Myocyte (in vitro differentiated cells): ENCODE measurements at places on chromosomes 3 and 15.
A peak's percentile ranks its signal among the peaks of the same experiment; 100 is the strongest.

DNA sequence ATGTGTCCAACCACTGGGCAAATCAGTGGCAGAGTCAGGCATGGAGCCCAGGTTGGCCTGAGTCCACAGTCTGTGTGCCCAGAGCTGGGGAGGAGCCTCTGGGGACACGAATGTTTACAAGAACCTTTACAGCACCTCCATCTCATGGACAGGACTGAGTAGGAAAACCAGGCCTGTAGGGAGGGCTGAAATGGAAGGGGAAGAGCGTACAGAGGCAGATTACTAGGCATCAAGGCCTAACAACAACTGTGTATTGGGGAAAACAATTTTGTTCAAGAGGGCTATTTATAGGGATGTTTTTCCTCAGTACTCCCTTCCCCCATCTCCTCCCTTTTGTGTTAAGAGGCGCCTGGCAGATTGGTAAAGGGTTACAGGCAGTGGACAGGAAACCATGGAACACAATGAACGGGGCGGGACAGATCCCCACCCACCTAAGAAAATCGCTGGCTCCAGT is 15.1 kb upstream of the ARHGAP31 start:
- no peak for DNase-seq

- DNase-seq, result no peak
Measured at GRCh38 chr3:50472958-50473357, 30.5 kb downstream of the CACNA2D2 start.

GRCh38 chr15:73495181-73495580 is 52.2 kb downstream of the REC114 start:
- no peak for DNase-seq

GRCh38 chr15:69463182-69463756 is 10.7 kb downstream of the RPLP1 start:
- DNase-seq, result no peak

- no peak for DNase-seq
Measured at GRCh38 chr15:52318729-52319500, 23.3 kb upstream of the MYO5C start.

DNA sequence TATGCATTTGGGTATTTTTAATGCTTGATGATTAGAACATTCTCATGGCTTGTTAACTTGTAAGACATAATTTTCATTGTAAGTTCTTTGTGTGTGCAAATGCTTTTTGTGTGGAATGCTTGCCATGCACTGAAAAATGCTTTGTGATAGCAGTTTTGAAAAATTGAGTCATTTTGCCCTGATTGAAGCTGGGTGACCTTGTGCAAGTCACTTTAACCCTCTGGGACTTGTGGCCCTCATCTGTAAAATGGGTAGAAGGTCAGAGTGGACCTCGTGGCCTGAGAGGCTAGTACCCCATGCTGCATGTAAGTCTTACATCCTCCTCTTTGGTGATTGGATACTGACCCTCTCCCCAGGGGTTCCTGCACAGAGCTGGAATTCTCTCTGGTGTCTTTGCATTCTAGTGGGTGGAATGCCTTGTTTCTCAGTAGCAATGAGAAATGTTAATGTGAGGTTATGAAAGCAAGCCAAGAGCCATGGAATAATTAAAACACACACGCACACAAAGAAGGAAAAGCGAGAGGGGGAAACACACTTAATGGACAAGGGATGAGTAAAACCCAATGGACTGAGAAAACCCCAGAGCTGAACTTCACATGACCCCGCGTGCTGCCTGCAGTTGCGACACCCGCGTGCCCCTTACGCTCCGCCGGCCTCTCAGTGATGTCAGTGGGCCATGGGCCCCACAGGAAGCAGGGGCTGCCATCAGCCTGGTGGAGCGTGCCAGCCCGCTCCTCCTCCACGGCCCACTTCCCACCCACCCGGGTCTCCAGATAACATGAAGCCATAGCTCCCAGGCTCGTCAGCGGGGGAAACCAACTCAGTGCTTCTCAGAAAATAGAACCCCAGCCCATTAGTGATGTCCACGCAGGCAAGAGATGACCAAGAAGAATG is 44.0 kb downstream of the SMAD3 start:
- peak; percentile 82 for DNase-seq

DNA sequence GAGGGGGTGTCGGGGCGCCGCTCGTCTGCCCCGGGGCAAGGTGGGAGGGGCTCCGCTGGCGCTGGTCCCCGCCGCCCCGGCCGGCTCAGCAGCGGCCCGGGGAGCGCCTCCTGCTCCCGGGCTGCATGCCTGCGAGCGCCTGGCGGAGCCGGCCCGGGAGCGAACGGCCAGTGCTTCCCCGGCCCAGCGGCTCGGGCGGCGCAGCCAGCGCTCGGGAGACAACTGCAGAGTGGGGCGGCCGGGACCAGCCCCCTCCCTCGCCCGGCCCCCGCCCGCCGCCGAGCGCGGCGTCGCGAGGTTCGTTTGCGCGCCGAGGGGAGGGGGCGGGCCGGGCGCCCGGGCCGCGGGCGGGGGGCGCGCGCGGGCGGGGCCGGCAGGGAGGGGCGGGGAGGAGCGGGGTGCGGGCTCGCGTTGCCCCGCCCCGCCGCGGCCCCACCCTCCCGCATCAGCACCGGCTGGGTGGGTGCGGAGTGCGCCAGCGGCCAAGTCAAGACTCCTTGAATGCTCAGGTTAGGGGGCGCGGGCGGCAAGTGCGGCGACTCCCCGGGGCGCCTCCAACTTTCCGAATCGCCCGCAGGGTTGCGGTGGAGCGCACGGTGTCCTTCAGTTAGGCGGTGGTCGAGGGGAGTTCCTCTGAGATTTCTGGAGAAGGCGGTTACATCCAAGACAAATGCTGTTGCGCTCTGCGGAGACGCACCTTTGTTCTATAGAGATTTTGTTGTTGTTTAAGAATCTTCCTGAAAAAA is at the start of gene RGMA:
TSS of gene RGMA (minus strand) at position 231 of the 746 bp plus-strand sequence. CDS start 279 bp downstream, outside the sequence.
- no peak for DNase-seq

GRCh38 chr3:132253262-132253878 is 63.8 kb upstream of the ACP3 start:
- DNase-seq, result peak; percentile 67

DNA sequence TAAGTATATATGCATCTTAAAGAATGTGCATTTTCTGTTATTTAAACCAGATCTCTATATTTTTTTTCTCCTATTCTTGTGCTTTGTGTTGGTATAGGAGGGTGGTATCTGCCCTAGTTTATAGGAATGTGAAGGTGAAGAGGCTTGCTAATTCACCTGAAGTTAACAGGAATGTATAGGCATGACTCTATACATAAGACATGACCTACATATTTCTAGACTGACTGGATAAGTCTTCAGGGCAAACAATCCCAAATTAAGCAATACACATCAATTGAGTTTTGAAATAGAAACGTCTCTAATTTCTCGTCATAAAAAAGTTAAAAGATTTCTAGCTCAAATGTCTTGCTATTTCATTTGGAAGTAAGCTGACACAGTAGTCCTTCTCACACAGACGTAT is 410.0 kb downstream of the DIPK2A start:
- DNase-seq, result no peak

DNA sequence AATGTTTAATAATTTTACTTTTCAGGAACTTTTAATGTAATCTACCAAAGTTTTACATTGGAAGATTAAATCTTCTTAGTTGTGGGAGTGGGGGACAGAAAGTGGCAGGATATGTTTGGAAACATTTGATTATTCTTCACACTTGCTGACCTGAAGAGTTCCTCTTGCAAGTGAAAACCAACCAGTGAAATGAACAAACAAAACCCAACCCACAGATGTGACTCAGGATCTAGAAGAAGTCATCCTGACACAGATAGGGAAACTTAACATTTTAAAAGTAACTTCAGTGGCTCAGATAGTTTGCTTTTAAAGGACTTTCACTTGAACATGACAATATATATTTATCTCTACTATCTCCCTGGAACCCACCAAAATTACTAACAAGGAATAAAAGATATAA is 55.4 kb downstream of the ASTE1 start:
- no peak for DNase-seq

DNA sequence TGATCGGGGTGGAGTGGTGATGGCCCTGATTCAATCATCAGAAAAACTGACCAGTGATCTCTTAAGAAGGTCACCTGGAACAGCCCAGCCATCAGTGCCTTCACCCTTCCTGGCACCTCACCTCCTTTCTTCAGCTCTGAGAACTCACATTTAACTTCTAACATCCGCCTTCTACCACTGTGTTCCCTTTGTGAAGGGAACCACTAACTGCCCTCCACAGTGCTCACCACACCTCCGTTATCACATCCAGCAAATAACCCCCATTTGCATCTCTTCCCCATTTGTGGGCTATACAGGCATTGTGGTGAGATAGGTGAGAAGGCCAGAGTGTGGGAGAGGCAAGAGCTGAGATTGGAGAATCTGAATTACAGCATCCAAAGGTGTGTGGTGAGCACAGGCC is 107.4 kb downstream of the PLCL2 start:
- no peak for DNase-seq

GRCh38 chr3:47291158-47291753 is 8.5 kb downstream of the KLHL18 start:
- peak; percentile 81 for DNase-seq

DNA sequence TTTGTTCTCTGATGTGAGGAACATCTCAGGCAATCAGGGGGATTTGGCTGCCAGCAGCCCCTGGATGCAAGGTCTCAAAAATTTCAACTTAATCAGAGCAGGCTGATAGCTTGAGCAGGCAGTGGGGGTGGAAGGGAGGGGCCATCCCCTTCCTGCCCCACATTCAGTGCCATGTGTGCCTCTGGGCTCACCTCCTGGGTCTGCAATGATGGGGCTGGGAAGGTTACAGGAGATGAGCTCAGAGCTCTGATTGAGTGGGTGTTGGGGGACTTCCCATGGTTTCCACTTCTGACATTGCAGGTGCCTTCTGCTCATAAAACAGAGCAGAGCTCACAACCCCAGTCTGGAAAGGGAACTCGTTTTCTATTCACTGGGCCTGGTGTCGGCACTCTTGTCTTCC is 37.0 kb downstream of the PARP16 start:
- no peak for DNase-seq

GRCh38 chr3:44478055-44478468 is 592 bp upstream of the ZNF445 start:
- no peak for DNase-seq

- DNase-seq, result no peak
Measured at GRCh38 chr15:48371550-48371949, 40.3 kb downstream of the DUT start.

DNA sequence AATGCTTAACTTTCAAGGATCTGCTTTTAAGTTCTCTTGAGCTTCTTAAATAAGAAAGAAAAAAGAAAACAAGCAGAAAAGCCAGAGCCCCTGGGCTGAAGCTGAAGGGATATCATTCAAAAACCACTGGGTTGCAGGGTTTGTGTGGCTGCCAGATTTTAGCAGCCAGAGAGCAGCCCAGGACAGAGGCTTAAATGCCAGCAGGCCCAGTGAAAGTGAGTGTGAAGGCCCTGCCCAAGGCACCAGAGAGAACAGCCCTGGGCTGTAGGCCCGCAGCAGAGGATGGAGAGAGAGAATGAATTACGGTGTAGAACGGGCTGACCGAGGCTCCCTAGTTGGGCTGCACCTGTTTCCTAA is 106.3 kb upstream of the BOC start:
- DNase-seq, result no peak

DNA sequence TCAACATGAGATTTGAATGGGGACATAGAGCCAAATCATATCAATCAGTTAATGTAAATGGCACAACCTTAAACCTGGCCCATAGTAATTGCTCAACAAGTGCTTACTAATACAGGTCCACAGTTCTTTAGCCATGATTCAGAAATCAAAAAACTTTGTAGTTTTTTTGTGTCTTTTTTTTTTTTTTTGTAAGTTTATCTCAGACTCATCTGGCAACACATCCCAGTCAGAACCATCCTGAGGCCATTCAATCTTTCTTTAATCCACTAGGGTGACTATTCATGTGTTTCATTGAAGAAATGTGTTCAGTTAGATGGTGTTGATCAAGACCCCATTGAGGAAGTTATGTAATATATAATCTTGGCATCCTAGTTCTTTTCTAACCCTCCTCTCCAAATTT is 65.4 kb downstream of the ABI3BP start:
- DNase-seq, result no peak

GRCh38 chr3:117987256-117987655 is 1047.4 kb downstream of the IGSF11 start:
- no peak for DNase-seq

DNA sequence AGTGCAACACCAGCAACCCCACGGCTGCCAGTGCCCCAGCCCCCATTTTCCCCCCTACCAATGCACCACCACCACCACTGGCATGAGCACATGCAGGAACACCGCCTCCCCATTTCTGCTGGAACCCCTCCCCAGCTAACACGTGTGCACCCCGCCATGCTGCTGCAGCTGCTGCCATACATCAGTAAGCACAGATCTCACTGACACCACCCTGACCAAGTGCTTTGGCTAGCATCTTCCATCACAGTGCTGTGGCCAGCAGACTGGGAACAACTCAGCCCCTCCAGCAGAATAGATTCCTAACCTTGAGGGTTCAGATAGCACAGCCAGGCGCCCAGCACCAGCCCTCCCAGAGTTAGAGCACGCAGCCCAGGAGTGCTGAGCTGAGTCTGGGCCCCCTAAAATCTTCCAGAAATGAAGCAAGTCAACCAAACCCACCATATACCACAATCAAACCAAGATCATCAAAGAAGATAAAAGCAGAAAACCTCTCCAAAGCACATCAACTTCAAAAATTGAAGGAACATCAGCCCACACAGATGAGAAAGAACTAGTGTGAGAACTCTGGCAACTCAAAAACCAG is 81.2 kb upstream of the CDV3 start:
- peak; percentile 52 for DNase-seq

DNA sequence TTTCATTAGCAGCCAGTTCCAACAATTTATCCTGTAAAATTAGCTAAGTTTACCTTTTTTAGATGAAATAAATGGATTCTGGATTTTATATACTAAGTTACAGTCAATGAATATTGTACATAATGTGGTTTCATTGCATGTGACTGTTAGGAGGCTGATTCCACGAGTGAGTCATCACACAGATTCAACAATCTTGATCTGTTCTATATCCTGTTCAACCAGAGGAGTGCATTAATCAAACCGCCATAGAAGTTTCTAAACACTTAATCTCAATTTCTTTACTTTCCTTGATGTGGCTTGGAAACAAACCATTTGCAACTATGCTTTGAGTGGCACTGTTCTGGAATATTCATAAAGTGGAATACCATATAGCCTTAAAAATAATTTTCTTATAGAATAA is 15.3 kb downstream of the DNAJC13 start:
- no peak for DNase-seq

- DNase-seq, result no peak
Measured at GRCh38 chr15:71662306-71662705, 148.0 kb upstream of the NR2E3 start.

- DNase-seq, result no peak
Measured at GRCh38 chr15:100929641-100930042, 10.5 kb downstream of the LRRK1 start.

GRCh38 chr15:75309711-75310110 is 26.2 kb upstream of the COMMD4 start:
- DNase-seq, result no peak

DNA sequence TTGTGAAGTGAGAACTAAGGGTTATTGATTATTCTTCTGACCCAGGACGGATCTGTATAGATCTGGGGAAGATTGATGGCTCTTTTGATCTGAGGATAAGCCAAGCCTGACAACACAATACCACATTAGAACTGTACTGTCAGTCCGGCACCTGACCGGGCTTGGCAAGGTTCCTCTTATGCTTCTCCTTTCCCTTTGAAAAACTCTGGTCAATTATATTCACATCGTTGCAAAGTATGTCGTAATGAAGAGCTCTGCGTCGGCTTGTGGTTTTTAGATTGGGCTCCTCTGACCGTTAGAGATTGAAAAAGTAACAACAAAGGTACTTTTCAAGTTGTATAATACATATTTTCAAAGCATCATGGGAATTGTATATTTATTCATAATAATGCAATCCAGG is 389.8 kb downstream of the NR2F2 start:
- no peak for DNase-seq
